NCI-H2171 treated with DMSO at 0.1 percent for 48 hours (cell line): ENCODE measurements at places on chromosomes 6 and 20.

- no peak for DNase-seq
These were observed 135.5 kb downstream of the CLIC5 start for GRCh38 chr6:45880159-45880558.

DNA sequence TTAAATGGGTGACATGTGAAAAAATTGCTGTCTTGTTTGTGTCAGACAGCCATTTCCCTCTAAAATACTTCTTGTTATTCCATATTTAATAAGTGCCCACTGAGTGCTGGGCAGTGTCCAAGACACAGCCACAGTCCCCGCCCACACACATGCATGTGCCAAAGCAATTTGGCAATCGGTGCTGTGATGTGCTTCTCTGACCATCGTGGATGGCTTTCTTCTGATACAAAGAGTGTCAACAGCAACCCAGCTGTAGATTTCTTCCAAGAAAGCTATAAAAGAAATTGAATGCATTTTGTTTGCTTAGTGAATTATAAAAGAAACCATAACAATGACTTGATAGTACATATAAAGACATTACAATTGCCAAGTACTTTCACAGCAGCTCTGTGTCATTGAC, 140.5 kb upstream of the ATXN1 start:
- no peak for DNase-seq

DNA sequence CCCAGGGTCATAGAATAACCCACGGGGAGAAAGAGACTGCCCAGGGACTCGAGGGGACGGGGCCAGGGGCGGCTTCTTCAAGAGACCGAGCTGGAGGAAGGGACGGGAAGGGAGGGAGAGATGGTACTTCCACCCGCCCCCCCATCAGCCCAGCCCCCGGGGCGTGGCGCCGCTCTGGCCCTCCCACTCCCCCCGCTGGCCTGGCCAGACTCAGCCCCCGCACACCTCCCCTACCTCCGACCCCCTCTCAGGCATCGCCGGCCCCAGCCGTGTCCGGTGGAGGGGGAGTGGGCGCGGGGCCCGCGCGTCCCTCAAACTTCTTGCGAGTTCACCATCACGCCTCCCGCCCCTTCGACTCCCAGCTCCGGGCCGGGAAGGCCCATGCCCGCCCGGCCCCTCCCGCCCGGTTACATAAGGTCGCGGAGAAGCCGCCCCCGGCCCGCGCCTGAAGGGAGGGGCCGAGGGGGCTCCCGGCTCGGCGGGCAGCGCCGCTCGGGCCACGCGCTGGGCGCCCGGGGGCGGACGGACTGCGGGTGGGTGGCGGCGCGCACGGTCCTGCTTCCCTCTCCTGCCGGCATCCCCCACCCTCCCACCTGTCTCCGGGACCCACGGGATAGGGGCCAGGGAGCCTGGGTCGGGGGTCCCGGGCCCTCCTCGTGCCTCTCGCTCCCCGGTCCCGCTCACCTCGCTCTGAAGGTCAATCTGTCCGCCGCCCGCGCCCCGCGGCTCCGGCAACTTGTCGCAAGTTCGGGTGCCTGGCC, 562 bp downstream of the TFEB start:
- DNase-seq, result peak; percentile 41

- peak; percentile 77 for DNase-seq
These were observed 85.2 kb downstream of the SESN1 start for GRCh38 chr6:109009236-109009961.

- no peak for DNase-seq
These were observed 25.9 kb downstream of the MRS2 start for GRCh38 chr6:24428615-24429014.

GRCh38 chr6:139271056-139271455, 20.7 kb downstream of the TXLNB start:
- no peak for DNase-seq

- DNase-seq, result no peak
These were observed 60.0 kb downstream of the MKKS start for GRCh38 chr20:10374036-10374435.

DNA sequence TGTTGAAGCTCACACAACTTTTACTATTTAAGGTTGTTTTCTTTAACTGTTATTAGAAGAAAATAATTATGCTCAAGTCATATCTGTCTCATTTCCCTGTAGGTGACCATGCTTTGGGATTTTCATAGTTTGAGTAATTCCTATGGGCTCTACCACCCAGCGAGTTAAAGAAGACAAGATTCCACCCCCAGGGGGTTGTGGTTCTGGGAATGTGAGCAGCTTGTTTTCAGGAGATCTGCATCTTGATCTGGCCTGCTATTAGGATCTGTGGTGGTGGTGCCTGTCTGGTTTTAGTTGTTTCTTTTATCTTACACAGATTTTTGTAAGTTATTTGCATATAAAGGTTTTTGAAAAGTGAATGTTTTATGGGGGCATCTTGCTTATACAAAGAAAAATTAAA, 20.2 kb upstream of the REV3L start:
- DNase-seq, result peak; percentile 71

DNA sequence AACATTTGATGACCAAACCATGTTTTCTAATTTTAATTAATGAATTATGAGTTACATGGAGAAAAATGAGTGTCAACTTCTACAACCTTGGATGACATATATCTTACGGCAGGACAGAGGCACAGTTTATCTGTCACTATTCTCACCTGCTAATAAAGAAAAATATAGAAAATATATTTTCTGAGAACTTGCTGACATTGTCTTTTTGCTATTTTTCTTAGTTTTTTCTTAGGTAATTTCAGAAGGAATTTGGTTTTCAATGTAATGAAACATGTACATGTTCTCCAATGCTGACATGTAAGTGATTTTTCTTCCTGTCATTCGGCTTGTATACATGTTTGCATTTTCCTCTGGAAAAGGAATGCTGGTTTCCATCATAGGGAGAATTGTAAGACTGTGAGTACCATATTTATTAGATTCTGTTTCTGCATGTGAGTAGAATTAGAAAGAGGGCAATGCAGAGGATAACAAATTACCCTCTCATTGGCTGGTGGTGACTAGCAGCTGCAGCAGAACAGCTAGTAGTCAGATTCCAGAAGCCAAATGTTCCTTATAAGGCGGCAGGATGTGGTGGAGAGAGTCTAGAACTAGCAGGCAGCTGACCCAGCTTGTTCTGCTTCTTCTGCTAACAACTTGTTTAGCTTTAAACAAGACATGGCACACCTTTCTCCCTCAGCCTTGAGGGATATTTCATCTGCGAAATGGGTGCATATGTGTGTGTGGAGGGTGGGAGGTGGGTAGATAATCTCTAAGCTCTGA, 132.8 kb upstream of the SPACA1 start:
- DNase-seq, result no peak

- DNase-seq, result peak; percentile 54
These were observed 176.1 kb downstream of the TRIM27 start for GRCh38 chr6:28747631-28748157.

GRCh38 chr20:20407891-20408805, 40.2 kb downstream of the INSM1 start:
- DNase-seq, result peak; percentile 93

- DNase-seq, result no peak
These were observed 66.1 kb upstream of the EMILIN3 start for GRCh38 chr20:41432746-41433145.

GRCh38 chr20:23228912-23229311, 121.7 kb upstream of the NXT1 start:
- no peak for DNase-seq

- DNase-seq, result peak; percentile 82
These were observed 8.2 kb upstream of the UBE2V1 start for GRCh38 chr20:50120935-50121693.

DNA sequence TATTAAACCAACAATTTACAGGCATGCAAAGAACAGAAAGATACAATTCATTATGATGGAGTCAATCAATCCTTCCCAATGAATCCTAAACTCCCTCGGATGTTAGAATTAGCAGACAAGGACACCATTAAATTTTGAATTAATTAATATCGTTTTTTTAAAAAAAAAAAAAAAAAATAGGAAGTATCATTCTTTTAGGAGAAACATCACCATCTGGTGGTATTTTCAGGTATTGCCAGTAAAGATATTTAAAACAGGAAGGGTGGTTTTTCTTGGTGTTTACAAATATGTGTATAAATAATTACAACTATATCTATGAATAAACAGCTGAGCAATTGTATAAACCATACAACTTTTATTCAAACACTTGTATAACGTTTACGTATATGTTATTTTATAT, 564.4 kb downstream of the HAO1 start:
- peak; percentile 26 for DNase-seq

GRCh38 chr20:63772781-63773518, 33.4 kb downstream of the SLC2A4RG start:
- no peak for DNase-seq
